Gastroesophageal sphincter (tissue), 4 donors: ENCODE measurements at places on chromosomes 7 and 10.

GRCh38 chr7:89994483-89994882, 159.8 kb upstream of the STEAP1 start:
- no peak for ATAC-seq

- no peak for ATAC-seq
Observed at GRCh38 chr7:141562972-141563371, 11.8 kb downstream of the AGK start.

DNA sequence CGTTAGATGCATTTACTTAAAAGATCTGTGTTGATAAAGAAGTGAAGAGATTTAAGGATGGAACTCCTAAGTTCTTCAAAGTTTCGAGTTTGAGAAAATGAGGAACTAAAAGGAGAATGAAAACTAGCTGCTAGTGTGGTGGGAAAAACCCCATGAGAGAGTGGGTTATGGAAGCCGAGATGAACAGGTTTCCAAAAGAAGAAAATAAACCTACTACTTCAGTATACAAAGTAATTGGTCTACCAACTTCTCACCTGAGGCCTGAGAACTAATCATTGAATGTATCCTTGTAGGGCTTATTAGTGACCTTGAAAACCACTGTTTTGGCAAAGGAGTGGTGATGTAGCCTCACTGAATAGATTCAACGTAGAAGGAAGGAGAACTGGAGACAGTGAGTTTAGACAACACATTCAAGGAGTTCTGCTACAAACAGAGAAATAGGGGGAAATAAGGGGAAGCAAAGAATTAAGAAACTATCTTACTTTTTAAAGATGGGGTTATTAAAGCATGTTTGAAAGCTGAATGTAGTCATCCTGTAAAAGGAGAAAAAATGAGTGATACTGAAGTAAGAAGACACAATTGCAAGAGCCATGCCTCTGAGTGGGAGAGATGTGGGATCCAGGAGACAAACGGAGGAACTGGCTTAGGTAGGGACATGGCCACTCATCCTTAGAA, 50.8 kb downstream of the CH25H start:
- ATAC-seq = no peak

- ATAC-seq = no peak
Observed at GRCh38 chr10:103818765-103819374, 36.5 kb downstream of the SH3PXD2A start.

DNA sequence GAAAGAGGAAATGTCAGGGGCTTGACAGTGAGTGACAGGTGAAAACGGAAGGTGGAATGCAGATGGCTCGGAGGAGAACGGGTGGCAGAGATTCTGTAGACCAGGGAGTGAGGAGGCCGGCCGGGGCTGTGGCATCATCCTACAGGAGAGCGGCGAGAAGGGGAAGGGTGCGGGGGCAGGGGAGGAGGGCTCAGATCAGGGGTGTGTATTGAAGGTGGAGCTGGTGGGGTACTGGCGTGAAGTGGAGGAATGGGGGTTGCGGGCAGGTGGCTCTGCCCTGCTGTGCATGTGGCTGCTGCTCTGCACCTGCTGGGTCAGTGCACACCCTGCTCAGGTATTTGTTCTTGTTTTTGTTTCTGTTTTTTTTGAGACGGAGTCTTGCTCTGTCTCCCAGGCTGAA, 470.8 kb upstream of the FOXK1 start:
- no peak for ATAC-seq

DNA sequence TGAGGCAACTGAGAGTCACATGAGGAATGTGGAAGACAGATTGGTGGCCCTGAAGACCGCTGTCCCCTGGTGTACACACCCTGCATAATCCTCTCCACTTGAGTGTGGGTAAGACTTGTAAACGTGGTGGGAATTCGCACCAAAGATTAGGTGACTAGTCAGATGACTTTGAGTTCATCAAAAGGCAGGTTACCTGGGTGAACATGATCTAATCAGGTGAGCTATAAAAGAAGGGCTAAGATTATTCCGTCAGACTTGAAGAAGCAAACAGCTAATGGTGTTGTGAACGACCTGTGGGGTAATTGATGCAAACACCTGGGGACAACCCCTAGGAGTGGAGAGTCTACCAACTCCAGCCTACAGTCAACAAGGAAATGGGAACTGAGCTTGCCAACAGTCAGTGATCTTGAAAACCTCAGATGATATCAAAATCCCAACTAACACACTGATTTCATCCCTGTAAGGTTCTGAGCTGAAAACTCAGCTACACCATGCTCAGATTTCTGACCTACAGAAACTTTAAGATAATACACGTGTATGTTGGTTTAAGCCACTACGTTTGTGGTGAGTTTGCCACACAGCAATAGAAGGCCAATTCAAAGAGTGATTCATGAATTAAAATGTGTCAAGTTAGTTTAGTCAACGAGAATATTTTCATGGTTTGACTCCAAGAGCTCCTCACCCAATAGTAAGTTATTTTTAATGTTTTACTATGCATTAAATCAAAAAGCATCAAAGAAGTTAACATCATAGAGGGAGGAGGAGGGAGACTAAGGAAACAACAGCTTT, 16.7 kb downstream of the PRTFDC1 start:
- ATAC-seq = no peak

- no peak for ATAC-seq
Observed at GRCh38 chr7:110407706-110408105, 683.2 kb upstream of the LRRN3 start.

GRCh38 chr7:158446281-158446680, 141.3 kb downstream of the PTPRN2 start:
- ATAC-seq = no peak

DNA sequence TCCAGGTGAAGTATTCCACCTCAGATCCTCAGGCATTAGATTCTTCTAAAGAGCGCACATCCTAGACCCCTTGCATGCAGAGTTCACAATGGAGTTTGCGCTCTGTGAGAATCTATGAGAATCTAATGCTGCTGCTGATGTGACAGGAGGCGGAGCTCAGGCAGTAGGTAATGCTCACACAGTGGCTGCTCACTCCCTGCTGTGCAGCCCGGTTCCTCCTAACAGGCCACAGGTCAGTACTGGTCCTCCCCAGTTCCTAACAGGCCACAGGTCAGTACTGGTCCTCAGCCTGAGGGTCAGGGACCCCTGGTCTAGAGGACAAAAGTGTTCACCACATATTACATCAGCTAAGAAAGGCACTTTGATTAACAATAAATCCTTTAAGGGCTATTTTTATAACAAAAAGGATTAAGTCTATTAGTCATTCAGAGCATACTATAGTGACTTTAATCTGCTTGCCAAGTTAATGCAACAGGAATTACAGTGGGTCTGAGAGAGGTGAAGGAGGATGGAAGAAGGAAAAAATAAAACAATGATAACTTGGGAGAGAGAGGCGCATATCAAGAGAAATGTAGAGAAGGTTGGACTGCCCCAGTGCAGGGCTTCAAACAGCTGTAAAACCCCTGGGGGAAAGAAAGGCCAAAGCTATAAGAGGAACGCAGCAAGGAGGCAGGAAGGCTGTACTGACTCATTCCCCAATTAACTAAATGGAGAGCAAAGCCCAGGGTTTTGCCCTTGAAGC, 49.2 kb downstream of the CUL2 start:
- ATAC-seq = no peak
